Effector memory CD4-positive, alpha-beta T cell (primary cell): ENCODE measurements at places on chromosomes 1 and 21.

- no peak for DNase-seq
- no peak overlapping the region for H3K27ac ChIP-seq
- no peaks in the 10 kb centered on the region for H3K27me3 ChIP-seq
- no peak overlapping the region for H3K4me3 ChIP-seq
- H3K36me3 ChIP-seq: no peaks in the 10 kb centered on the region
- H3K4me1 ChIP-seq: no peaks in the 10 kb centered on the region
These were observed 112.1 kb upstream of the IGSF21 start for GRCh38 chr1:17995480-17995879.

GRCh38 chr21:39472786-39473185 lies 21.0 kb downstream of the SH3BGR start:
- no peak overlapping the region for H3K4me3 ChIP-seq
- no peaks in the 10 kb centered on the region for H3K4me1 ChIP-seq
- no peak for DNase-seq

GRCh38 chr1:18868354-18868753 lies 8.9 kb upstream of the TAS1R2 start:
- H3K4me3 ChIP-seq: no peak overlapping the region
- DNase-seq: no peak
- no peaks in the 10 kb centered on the region for H3K27me3 ChIP-seq
- H3K4me1 ChIP-seq: no peaks in the 10 kb centered on the region

GRCh38 chr1:41631971-41632370 lies 147.5 kb upstream of the EDN2 start:
- no peak overlapping the region for H3K27ac ChIP-seq
- no peak for DNase-seq
- H3K27me3 ChIP-seq: no peaks in the 10 kb centered on the region

DNA sequence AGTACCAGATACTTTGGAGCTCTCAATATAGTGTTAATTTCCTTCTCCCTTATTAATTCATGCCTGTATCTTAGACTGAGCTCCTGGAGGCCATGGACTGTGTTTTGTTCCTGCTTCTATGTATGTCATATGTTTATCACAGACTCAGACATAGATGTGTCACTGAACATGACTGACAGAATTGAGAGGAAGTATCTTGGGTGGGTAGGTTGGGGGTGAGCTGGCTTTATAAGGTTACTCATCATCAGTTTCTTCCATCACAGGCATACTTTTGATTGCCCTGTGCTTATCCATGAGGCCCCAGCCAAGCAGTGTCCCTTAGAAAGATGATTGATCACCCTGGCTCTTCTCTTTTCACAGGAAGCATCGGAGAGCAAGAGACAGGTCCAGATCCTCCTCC lies 5.6 kb upstream of the SH3D21 start:
- H3K36me3 ChIP-seq: peaks cover 66% of the 10 kb centered on the region
- no peak for DNase-seq
- no peaks in the 10 kb centered on the region for H3K4me1 ChIP-seq
- no peak overlapping the region for H3K4me3 ChIP-seq

DNA sequence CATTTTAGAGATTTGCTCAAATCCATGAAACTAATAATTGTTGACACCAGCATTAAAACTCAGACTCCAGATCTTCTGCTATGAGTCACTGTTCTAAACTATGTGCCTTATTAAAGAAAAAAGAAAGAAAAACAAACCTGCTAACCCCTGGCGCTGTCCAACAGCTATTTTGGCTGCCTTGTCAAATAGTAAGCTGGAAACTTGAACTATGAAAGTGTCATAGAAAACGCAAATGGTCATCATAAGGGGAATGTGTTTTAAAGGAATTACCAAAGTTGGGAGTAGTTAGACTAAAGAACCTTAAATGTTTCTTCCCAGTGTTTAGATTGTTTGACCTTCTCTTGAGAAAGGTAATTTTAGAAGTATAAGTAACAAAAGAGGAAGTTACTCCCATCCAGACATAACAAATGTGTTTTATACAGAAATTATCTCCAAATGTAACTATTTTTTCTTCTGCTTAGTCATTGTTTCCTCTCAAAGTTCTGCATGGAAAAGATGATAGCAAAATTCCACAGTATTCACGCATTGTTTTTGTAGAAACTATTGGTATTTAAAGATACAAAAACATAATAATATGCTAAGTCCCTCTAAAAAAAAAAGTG lies 272.4 kb downstream of the TPR start:
- no peaks in the 10 kb centered on the region for H3K36me3 ChIP-seq
- H3K4me3 ChIP-seq: no peak overlapping the region
- H3K27ac ChIP-seq: no peak overlapping the region

DNA sequence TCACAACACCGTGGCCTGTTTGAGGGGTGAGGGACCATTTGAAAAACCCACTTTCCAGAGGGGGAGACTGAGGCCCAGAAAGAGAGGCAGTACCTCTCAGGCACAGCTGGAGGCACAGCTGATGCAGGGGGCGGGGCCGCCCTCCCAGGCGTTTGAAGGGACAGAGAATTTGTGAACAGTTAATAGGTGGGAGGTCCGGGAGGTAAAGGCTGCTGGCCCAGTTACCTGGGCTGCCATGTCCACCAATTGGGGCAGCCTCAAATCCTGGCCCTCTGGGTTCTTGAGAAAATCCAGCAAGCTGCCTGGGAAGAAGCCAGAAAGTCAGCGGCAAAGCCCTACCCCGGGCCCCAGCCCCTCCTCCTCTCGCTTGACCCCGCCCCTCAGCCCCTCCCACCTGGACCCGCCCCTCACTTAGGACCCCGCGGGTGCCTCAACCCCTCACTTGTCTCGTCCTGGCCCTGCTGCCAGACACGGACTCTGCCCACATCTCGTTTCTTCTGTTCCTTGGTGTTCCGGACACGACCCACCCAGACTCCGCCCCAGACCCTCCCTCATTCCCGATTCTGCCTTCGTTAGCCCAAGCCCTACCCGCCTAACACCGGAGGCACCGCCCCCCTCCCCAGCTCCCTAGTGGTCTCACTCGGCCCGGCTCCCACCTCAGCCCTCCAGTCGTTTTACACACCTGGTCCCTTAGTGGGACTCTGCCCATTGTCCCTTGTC lies 10.8 kb upstream of the AHDC1 start:
- H3K36me3 ChIP-seq: no peaks in the 10 kb centered on the region
- H3K4me1 ChIP-seq: peaks cover 50% of the 10 kb centered on the region
- H3K4me3 ChIP-seq: no peak overlapping the region
- no peak for DNase-seq

DNA sequence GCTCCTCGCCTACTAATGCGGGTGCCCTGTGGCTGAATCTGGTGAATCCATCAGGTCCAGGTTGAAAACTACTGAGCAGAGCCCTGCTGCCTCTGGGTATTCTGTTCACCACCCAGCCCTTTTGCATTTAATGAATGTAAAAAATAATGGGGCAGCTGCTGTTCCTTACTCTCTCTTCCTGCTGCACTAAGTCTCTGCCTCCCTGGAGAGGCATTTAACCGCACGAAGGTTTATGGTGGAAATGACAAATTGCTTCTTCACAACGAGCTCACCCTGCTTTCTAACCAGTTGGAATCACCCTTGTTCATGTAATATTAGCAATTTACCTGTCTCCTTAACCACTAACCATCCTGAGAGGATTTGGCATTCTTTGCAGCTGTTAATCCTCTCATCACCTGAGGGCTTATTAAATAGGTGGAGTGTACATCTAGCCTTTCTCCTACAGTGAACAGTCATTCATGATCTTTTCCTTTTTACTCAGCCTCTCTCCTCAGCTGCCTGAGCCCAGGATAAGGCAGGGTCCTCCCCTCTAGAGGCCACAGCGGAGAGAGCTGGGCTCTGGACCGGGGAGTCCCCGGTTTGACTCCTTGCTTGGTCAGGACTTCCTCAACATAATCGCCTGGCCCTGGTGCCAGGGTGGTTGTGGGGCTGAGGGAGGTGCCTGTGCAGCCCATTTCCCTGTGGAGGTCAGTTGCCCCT lies 97.6 kb downstream of the NOS1AP start:
- H3K36me3 ChIP-seq: no peaks in the 10 kb centered on the region
- no peak overlapping the region for H3K27ac ChIP-seq
- H3K27me3 ChIP-seq: peaks cover 4% of the 10 kb centered on the region

GRCh38 chr1:224800486-224801119 lies 128.9 kb upstream of the DNAH14 start:
- DNase-seq: no peak
- H3K27me3 ChIP-seq: no peaks in the 10 kb centered on the region
- no peak overlapping the region for H3K27ac ChIP-seq
- H3K4me1 ChIP-seq: no peaks in the 10 kb centered on the region

GRCh38 chr1:14160781-14161180 lies 437.7 kb upstream of the KAZN start:
- H3K4me3 ChIP-seq: no peak overlapping the region
- H3K27ac ChIP-seq: no peak overlapping the region
- H3K4me1 ChIP-seq: no peaks in the 10 kb centered on the region
- no peaks in the 10 kb centered on the region for H3K27me3 ChIP-seq

GRCh38 chr1:211605603-211606331 lies 26.8 kb upstream of the SLC30A1 start:
- no peak overlapping the region for H3K4me3 ChIP-seq
- no peaks in the 10 kb centered on the region for H3K36me3 ChIP-seq
- no peak for DNase-seq
- no peaks in the 10 kb centered on the region for H3K27me3 ChIP-seq
- H3K27ac ChIP-seq: no peak overlapping the region

GRCh38 chr1:43990271-43991199 lies 864 bp upstream of the CCDC24 start:
- H3K36me3 ChIP-seq: no peaks in the 10 kb centered on the region
- H3K4me1 ChIP-seq: peaks cover 9% of the 10 kb centered on the region
- H3K4me3 ChIP-seq: peak overlapping the region; percentile 75
- no peak overlapping the region for H3K27ac ChIP-seq
- DNase-seq: no peak

- H3K4me1 ChIP-seq: no peaks in the 10 kb centered on the region
- no peak overlapping the region for H3K4me3 ChIP-seq
- H3K27me3 ChIP-seq: no peaks in the 10 kb centered on the region
- DNase-seq: no peak
- no peak overlapping the region for H3K27ac ChIP-seq
- no peaks in the 10 kb centered on the region for H3K36me3 ChIP-seq
These were observed 82.7 kb downstream of the NOS1AP start for GRCh38 chr1:162151900-162152829.

- H3K36me3 ChIP-seq: peaks cover 23% of the 10 kb centered on the region
- DNase-seq: no peak
- H3K27me3 ChIP-seq: no peaks in the 10 kb centered on the region
- peaks cover 17% of the 10 kb centered on the region for H3K4me1 ChIP-seq
- H3K27ac ChIP-seq: no peak overlapping the region
- no peak overlapping the region for H3K4me3 ChIP-seq
These were observed 1.3 kb downstream of the ATXN7L2 start for GRCh38 chr1:109485001-109485400.

GRCh38 chr1:75710832-75711231 lies 13.7 kb upstream of the ACADM start:
- H3K4me1 ChIP-seq: no peaks in the 10 kb centered on the region
- no peaks in the 10 kb centered on the region for H3K36me3 ChIP-seq
- no peaks in the 10 kb centered on the region for H3K27me3 ChIP-seq
- H3K4me3 ChIP-seq: no peak overlapping the region

DNA sequence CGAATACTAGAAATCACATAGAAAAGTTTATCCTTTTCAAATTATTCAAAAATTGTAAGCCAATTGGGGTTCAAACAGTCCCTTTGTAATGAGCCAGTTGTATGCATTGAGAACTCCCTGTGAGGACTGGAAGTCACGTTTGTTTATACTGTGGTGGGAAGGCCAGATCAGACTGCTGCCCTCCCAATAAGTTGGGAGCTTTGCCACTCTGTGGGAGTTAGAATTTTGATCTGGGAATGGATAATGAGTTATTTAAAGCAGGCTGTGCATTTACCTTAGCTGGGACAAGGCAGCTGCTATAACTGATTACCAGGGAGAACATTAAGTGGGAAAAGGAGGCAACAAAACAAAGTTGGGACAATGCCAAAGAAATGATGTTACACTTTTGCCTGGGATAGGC lies 178.8 kb downstream of the SDCCAG8 start:
- no peaks in the 10 kb centered on the region for H3K36me3 ChIP-seq
- H3K4me1 ChIP-seq: no peaks in the 10 kb centered on the region
- H3K27me3 ChIP-seq: no peaks in the 10 kb centered on the region
- no peak overlapping the region for H3K27ac ChIP-seq
